ENCODE measurements at places on chromosomes 12 and 14.

DNA sequence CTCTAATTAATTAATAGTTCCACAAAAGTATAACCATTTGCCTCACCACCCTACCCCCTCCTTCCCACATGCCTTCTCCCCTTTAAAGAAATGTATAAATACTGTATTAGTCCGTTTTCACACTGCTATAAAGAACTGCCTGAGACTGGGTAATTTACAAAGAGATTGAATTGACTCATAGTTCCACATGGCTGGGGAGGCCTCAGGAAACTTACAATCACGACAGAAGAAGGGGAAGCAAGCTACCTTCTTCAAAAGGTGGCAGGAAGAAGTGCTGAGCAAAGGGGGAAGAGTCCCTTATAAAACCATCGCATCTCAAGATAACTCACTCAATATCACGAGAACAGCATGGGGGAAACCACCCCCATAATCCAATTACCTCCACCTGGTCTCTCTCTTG lies 8.2 kb upstream of the RESF1 start:
- DNase-seq, result no peak

DNA sequence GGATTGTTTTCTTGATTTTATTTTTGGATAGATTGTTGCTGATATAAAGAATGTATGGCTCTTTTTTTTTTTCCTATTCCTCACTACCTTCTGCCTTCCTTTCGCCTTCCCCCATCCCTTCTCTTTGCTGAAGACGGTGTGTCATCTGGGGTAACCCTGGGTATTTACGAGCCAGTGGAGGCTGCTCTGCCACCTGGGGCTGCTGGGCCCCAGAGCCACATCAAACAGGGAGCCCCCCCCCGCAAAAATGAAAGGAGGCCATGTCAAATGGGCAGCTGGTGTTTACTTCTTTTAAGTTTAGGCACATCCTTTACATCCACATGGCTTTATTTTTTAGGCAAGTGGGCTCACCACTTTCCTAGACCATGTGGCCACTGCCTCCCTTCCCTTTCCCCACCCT lies 25.4 kb downstream of the CHST11 start:
- DNase-seq, result no peak

DNA sequence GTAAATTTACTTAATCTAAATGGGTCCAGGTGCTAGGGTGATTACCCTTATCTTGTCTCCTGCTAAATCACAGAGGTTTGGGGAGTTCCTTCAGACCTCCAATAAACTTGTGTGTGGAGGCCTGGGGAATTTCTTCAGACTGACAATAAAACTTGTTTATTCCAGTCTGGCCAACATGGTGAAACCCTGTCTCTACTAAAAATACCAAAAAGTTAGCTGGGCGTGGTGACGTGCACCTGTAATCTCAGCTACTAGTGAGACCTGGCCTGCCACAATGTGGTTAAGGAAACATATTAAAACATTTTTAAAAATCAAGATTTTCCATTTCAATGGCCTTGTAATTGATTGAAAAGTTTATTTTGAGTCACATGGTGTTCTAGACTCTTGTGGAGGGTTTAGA lies 126.9 kb upstream of the FGD4 start:
- DNase-seq, result no peak

DNA sequence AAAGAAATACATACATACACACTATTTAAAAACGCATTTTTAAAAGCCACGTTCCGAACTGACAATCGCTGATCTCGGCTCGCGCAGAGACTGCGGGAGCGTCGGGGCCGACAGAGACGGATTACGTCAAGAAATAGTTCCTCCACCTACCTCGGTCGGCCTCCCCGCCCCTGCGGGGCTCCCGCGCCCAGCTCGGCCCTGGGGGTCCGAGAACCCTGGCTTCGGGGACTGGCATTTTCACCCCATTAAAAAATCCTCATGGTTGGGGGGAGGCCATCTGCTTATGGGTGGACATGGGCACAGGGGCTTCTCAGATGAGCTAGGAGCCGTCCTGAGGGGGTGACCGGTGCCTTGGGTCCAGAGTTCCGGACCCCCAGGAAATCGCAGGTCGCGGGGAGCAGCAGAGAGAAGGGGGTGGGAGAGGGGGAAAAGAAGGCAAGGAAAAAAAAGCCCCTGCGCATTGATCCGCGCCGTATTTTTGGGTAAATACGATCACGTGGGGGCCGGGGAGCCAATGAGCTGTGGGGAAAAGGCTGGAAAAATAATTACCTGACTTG lies 324 bp upstream of the HOXC9 start:
- no peak for DNase-seq

GRCh38 chr14:31843361-31844091 lies 233.6 kb upstream of the ARHGAP5 start:
- DNase-seq, result no peak

GRCh38 chr14:65686761-65687160 lies 274.2 kb downstream of the FUT8 start:
- no peak for DNase-seq

GRCh38 chr12:93015871-93016751 lies 87.0 kb upstream of the EEA1 start:
- DNase-seq, result no peak

- DNase-seq, result no peak
These were observed 170.6 kb downstream of the TMTC2 start for GRCh38 chr12:82857276-82857675.

GRCh38 chr12:32483499-32483898 lies 84.1 kb downstream of the FGD4 start:
- no peak for DNase-seq

DNA sequence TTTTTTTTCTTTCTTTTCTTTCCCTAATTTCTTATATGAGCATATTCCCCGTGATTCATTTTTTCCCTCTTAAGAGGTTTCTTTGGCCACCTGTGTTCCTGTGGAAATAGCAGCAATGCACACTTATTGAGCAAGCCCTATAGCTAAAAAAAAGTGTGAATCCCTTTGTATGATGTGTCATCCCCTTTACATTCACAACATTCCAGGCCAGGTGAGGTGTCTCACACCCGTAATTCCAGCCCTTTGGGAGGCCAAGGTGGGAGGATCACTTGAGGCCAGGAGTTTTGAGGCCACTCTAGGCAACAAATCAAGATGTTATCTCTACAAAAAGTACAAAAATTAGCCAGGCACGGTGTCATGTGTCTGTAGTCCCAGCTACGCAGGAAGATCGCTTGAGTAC lies 700.4 kb upstream of the TBX3 start:
- DNase-seq, result no peak

DNA sequence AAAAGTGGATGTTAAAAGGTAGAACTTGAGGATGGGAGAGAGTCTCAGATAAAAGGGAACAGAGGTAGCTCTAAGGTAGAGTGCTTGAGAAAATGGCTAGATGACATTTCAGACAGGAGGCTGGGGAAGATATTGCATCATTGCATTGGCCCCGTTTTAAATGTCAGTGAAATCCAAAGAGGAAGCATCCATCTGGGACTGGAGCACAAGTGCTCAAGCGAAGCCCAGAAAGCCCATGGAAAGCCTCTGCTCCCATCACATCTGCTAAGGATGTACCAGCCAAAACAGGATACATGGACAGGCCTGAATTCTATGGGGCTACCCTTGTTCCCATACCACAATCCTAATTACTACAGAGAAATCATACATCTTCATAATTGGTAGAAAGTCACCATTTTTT lies 581.5 kb upstream of the TMEM132C start:
- no peak for DNase-seq

GRCh38 chr12:68422956-68423574 lies 90.9 kb upstream of the MDM1 start:
- DNase-seq, result no peak

DNA sequence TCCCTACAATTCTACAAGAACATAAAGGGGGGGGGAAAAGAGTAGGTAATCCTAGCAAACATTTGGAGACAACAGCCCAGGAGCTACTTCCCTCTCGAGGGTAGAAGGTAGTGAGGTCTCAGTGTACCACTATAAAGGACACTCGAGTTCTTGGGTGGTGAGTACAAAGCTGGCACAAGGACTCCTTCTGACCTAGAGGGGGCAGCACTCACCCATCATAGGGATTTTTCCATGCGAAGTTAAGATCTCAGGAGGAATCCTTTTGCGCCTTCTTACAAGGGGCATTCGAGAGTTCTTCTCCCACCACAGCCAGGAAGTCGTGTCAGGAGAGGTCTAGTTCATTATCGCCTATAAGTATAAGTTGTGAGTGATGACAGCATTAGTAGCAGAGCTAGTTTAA lies 200.2 kb upstream of the RBM19 start:
- no peak for DNase-seq

DNA sequence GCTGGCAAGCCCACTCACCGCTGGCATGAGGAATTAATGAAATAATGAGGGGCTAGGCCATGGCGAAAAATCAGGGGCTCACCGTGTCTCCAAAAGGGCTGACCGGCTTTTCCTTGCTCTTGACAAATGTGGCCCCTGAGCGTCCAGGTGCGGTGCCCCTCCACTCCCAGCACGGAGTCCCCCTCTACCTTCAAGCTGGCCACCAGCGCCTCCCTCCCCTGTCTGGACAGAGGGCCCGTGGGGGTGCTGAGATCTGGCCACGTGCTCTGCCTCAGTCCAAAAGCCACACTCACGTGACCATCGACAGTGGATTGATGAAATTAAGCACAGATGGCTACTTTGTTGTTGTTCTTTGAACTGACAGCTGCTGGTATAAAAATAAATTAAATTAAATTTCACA lies 78.8 kb upstream of the BCL11B start:
- DNase-seq, result no peak

DNA sequence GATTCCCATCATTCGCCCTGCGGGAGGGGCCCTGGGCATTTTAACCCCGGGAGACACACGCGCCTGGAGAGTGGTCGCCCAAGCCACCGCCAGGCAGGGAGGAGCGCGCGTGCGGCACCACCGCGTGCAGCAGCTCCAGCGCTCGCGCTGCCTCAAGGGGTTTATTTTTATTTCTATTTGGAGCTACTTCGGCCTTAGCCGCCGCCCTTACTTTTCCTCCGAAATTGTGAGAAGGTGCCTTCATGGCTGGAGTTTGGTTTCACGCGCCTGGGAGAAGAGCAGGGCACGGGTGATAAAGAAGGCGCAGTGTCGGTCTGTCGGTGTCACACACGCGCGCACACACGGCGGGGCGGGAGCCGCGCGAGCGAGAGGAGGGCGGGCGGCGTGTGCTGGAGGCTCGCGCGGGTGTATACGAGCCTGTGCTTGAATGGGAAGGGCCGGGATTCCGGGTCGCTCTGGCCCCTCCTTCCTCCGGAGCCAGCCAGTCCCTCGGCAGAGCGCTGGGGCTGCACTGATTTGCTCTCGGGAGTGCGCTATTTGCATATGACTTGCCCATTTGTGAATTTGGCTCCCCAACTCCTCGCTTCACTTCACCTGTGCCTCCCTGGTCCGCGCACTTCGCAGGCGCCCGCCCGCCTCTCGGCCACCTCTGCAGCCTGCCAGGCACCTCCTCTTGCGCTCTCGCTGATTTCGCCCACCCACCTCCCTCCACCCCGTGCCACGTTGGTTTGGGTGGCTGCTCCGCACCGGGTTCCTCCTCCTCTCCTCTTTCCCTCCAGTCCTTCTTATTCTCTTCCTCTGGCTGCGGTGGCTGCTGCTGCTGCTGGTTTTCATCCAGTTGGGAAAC lies 932.3 kb downstream of the DIO2 start:
- no peak for DNase-seq

DNA sequence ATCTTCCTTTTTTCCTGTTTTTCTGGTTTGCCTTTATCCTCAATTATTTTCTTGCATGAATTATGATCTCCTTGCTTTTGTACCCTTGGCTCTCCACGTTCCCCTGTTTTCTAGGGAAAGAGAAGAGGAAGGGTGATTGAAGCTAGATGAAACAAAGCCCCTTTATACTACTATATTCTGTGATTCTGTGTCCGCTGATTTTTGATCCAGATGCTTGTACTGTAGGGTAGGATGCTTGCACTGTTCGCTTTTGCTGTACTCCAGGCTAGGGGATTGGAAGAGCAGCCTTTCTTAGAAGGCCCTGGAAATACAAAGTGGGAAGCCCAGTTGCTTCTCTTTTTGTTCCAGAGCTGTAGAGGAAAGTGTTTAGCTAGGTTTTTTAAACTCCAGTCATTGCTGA lies 35.1 kb upstream of the KLHDC2 start:
- no peak for DNase-seq

GRCh38 chr14:97993508-97994019 lies 1196.4 kb downstream of the VRK1 start:
- no peak for DNase-seq

DNA sequence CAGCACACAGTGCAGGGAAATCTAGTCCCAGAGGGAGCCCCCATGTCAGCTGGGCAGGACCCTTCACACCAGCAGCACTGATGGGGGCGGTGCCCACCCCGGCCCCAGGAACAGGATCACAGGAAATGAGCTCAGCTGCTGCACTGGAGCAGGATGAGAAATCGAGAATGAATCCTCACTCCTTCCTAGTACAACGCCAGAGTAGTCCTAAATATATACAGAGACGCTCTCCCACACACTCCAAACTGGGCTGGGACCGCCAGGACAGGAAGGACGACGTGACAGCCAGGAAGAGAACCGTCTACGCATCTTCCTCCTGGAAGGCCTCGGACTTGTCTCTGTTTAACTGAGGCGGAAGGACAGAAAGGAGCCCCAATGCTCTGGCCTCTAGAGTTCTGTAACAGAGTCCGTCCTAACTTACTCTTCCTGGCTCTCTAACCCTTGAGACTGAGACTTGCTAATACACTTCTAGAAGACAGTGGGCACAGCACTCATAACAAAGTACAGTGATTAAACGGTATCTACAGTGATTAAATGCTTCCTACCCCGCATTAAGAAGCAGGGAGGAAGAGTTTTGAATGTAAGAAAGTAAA lies 33.4 kb downstream of the CDC42BPB start:
- no peak for DNase-seq

DNA sequence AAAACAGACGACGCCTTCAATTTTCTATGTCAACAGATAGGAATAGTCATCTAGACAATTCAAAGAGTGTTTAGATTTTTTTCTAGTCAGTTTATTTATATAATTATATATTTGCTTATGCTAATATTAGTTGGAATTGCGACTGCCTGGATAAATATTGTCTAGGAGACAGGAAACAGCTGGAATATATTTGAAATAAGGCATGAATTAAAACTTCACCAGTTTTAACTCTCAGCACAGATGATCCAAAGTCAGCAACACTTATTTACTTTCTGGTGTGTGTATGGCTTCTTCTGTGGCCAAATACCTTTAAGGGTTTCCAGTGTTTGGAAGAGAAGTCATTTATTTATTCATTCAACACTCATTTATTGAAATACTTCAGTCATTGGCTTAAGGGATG lies 1215.4 kb upstream of the USP15 start:
- no peak for DNase-seq

- DNase-seq, result no peak
These were observed 5.1 kb downstream of the MIPOL1 start for GRCh38 chr14:37202812-37203211.

DNA sequence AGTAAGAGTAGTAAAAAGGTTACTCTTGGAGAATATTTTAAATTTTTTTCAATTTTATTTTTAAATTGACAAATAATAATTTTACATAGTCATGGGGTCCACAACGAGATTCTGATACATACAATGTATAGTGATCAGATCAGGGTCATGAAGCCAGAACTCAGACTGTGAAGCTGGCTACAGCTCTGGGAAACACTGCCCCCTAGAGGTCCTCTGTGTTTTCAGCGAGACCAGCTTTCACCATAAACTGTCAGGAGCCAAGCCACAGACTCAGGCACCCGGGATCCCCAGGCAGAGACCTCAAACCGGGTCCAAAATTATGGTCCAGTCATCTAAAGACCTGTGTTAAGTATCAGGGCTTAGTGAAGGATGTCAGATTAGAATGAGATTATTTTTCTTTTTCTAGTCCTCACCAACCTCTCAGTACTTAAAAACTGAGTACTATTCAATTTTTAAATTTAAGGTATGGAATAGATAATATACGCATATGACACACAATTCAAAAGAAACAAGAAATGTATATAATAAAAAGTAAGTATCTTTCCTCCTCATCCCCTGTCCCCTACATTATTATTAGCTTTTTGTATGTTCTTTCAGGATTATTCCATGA lies 397.1 kb downstream of the MDGA2 start:
- peak; percentile 4 for DNase-seq

- DNase-seq, result no peak
These were observed 4.0 kb upstream of the OR6C65 start for GRCh38 chr12:55396326-55396725.
